ENCODE measurements at places on chromosomes 7 and 10.

DNA sequence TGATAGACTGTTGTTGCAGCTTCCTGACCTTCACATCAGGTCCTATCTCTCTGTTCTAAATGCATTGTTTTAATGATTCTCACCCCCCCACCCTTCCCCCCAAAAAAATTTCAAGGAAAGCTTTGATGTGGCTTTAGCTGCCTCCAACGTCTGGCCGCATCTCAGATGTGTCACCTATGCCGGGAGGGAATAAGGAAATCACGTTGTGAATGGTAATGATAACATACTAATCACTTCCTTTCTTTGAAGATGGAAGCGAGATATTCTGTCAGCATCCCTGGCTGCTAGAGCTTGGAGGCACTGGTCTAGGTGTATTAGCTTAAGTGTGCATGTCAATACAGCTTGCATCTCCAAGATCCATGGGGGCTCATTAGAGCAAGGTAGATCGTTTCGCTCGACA, 89.6 kb downstream of the VTI1A start:
- no peak for DNase-seq

GRCh38 chr10:21978191-21978862, 25.2 kb downstream of the DNAJC1 start:
- no peak for DNase-seq

DNA sequence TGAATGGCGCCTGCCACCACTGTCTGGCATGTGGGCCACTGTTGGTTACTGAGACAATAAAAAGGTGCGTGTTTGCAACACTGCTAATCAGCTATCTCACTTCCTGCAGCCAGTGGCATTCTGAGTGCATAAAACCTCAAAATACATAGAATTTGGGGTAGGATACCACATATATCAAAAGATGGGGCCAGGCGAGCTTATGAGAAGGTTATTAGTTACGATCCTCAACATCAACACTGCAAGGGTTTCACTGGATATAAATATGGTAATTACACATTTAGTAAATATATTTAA, 200.2 kb downstream of the WDR37 start:
- no peak for DNase-seq

GRCh38 chr10:124105594-124105993, 12.2 kb upstream of the CHST15 start:
- DNase-seq: no peak

GRCh38 chr7:146455091-146455655, 338.6 kb downstream of the CNTNAP2 start:
- DNase-seq: no peak

DNA sequence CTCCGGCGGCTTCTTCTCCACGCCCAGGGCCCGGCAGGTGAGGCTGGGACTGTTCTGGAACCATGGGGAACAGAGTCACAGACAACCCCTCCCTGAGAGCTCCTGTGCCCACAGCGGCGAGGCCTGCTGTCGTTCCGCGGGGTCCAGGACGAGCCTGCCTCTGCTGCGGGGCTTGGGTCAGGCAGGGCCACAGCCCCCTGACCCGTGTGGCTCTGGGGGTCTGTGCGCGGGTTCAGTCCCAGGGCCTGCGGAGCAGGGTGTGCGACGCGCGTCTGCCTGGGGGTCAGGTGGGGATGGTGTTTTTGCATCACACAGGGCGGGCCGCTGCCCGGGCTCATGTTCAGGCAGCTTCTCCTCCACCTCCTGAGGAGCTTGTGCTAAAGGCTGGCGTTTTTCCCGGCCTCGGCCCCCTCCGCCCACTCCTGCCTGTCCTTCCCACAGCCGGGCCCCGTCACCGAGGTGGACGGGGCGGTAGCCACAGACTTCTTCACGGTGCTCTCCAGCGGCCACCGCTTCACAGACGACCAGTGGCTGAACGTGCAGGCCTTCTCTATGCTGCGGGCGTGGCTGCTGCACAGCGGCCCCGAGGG, 8.4 kb downstream of the AP5Z1 start:
- no peak for DNase-seq

GRCh38 chr10:88525371-88526069, 57.6 kb downstream of the RNLS start:
- no peak for DNase-seq

GRCh38 chr10:101043363-101043707, 12.3 kb downstream of the SFXN3 start:
- DNase-seq: no peak

DNA sequence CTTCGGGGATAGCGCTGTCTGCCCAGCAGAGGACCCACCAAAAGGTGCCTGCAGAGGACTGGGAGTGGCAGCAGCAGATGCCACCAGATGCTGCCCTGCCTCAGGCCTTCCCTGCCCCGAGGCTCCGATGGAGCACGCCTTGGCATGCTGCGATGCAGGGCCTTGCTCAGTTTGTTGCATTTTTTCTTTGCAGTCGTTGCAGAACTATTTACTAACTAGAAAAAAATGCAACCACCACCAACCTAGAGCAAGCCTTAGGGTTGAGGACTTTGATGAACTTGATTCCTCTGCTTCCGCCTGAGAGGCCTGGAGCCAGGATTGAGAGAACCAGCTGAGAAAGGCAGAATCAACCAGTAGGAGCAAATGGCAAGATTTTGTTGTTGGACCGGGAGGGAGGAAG, 585.6 kb upstream of the MKI67 start:
- no peak for DNase-seq

DNA sequence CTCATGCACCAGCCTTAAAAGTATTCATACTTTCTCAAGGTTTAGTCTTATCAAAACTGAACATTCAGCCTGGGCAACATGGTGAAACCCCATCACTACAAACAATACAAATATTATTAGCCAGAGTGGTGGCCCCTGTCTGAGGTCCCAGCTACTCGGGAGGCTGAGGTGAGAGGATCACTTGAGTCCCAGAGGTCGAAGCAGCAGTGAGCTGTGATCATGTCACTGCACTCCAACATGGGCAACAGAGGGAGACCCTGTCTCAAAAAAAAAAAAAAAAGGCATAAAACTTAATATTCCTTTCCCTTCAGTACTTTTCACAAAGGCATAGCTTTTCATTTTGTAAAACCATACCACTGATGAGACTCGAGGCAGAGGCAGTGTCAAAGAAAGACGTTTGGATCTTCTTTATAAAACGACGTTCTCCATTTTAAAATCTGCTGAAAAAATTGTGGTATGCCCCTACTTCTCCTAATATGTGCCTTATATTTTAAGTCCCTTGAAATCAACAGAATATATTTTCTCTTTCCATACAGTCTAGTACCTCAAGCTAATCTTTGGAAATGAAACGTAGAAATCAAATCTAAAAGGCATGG, 1.9 kb downstream of the NSUN6 start:
- DNase-seq: no peak

DNA sequence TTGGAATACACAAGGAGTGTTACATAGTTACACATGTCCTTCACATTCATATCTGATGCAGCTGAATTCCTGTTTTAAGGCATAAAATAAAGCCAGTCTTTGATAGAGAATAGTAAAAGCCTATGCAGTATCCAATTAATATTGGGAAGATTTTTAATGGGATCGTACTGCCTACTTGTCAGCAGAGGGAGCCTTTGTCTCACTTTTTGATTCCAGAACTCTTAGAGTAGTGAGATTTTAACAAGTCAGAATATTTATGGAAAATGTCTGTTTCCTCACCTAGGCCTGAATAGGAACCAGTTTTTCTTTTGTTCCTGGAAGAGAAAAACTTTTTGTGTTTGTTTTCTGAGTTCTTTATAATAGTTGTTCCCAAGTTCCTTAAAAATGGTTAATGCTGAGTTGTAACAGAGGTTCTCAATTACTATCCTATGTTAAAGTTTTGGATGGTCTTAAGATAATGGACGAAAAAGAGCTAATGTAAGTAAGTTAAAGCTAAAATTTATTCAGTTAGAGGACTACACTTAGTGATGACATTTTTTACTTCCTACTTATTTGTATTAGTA, 114.0 kb downstream of the BBS9 start:
- DNase-seq: no peak

GRCh38 chr7:131568510-131568909, 12.1 kb upstream of the PODXL start:
- no peak for DNase-seq

- peak; percentile 58 for DNase-seq
Observed at GRCh38 chr7:105014693-105015389, 836 bp downstream of the KMT2E start.

GRCh38 chr10:103789771-103790201, 65.6 kb downstream of the SH3PXD2A start:
- no peak for DNase-seq

DNA sequence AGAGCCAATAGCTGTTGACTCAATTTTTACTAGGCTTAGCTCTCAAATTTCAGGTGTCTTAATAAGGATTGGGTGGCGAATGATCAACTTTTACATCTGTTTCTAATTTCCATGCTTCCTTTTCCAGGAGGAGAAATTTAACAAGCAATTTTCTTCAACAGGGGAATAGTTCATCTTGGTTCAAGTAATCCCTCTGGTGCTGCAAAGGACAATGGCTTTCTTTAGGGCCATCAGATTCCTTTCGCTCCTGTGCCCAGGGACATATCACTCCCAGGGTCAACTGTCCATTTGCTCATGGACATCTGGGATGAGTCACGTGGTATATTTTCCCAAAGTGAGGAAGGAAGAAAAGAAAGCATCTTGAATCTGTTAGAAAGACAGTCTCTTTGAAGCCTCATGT, 313.3 kb downstream of the FRMD4A start:
- no peak for DNase-seq

- peak; percentile 9 for DNase-seq
Observed at GRCh38 chr10:90420637-90421318, 437.1 kb downstream of the HTR7 start.

DNA sequence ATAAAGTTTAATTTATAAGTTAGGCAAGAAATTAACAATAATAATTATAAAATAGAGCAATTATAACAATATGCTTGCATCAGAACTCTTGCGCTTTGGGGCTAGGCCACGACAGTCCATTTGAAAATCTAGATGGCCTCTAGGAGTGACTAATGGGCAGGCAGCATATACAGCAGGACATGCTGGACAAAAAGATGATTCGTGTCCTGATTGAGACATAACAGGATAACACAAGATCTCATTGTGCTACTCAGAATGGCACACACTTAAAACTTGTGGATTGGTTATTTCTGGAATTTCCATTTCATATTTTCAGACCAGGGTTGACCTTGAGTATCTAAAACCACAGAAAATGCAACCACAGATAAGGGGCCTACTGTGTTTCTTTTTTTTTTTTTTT, 27.5 kb downstream of the CTNNA3 start:
- DNase-seq: no peak

DNA sequence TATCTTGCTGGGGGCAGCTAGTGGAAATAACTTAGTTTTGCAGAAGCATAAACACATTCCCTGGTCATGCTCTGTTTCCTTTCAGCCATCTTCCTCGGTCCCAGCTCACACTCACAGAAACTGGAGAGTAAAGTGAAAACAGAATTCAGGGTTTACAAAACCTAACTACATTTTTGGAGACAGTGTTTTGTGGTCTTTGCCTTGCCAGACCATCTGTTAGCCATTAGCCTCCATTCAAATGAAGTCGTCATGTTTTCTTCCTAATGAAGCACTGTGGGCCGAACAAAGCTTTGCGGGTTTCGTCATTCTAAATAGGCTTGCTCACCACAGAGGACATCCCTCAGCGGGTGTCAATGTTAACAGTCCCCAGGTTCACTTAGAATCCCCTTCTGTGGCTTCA, 214.6 kb upstream of the TMEM72 start:
- no peak for DNase-seq

DNA sequence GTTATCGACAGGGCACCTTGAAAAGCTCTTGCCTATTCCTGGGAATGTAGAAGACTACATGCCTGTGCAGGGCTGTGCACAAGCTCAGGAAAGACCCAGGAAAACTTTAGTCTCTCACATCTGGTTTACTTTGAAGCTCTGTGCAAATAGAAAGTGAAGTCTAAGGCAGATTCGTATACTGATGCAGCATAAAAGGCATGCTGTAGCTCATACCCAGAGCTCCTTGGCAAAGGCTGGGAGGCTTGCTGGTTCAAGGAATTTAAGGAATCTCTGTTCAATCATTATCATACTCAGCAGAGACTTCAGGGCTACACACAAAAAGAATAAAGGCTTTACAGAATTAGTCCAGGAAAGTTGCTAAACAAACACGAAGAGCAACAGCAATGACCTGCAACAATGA, 192.0 kb downstream of the OTUD1 start:
- no peak for DNase-seq

DNA sequence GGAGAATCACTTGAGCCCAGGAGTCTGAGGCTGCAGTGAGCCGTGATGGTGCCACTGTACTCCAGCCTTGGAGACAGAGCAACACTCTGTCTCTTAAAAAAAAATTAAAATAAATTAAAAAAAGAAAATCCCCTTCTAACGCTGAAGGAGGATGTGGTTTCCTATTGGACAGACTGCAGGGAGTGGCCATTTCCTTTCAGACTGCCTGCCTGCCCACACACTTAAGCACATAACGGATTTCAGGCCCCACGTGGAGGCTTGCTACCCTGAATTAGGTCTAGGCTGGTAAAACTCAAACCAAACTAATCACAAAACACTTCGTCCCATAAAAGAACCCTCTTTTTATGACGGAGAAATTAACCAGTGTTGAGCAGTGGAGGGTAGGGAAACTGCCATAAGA, 34.0 kb downstream of the GATA3 start:
- no peak for DNase-seq

- DNase-seq: no peak
Observed at GRCh38 chr10:44020322-44021111, 364.4 kb downstream of the CXCL12 start.

GRCh38 chr7:92602352-92603088, 12.3 kb upstream of the FAM133B start:
- no peak for DNase-seq

DNA sequence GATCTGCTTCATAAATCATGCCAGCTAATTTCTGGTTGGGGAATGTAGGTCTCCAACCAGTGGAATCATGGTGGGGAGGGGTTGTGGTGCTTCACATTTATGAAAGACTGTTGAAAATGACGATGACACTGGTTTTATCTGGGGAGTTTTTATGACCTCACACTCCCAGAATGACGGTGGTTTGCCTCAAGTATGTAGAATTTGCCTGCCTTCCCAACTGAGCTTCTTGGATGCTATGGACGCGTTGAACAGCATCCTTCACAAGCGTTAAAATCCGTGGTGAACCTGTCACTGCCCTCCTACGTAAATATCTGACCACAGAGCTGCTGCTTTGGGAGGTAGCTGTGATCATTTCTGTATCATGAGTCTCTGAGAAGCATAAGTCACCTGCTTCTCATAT, 3.3 kb downstream of the INSYN2A start:
- DNase-seq: no peak

GRCh38 chr7:20079080-20079479, 138.1 kb downstream of the MACC1 start:
- no peak for DNase-seq

DNA sequence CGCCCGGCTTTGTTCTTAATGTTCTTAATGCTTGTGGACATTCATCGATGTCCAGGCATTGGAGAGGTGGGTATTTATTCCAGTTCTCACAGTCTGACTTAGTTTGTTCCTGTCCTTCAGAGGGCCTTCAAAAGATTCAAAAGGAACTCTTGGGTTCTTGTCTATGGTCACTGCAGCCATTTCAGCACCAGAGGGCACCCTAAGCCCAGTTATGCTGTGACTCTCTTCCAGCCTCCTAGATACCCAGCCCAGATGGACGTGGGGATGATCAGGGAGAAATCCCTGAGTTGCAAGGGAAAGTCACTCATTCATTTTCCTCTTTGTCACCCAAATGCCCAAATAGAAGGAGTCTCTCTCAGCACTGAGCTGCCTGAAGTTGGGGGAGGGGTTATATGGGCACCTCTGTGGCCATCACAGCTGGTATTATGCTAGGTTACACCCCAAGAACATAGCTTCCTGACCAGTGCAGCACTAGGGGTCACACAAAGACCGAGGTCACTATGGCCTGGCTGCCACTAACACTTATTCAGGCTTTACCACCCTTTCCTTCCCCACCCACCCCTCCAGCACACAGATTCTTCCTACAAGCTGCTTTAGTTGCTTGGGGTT, 26.5 kb upstream of the CCDC126 start:
- DNase-seq: peak; percentile 37

- no peak for DNase-seq
Observed at GRCh38 chr7:101411508-101411874, 48.8 kb downstream of the COL26A1 start.

Data from GM06990 (cell line).